Esophagus squamous epithelium (tissue), 5 donors: ENCODE measurements at places on chromosomes 1 and 21.

DNA sequence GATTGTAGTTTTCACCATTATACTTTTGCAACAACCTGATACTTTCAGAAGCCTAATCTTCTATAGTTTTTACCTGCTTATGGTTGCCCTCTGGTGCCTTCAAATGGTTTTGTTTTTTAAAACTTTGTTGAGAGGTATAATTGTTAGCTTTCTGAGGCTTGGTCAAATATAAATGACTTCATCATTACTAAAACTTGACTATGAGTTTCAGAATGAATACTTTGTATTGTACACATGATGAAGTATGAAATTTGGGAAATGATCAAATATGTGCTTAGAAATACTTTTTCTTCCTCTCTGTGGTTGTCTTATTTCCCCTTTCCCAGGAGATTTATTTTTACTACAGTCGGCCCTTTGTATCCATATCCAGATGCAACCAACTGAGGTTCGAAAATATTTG is 151.8 kb upstream of the B3GALT2 start:
- no peak for DNase-seq

- DNase-seq, result no peak
These were observed 17.3 kb downstream of the LTN1 start for GRCh38 chr21:28975397-28975796.

- DNase-seq, result no peak
These were observed 37.8 kb upstream of the ADARB1 start for GRCh38 chr21:45036630-45037029.

GRCh38 chr1:17661546-17662157 is 93.5 kb upstream of the ACTL8 start:
- DNase-seq, result no peak

GRCh38 chr1:209443975-209444651 is 139.4 kb upstream of the CAMK1G start:
- no peak for DNase-seq

- DNase-seq, result peak; percentile 21
These were observed 37.3 kb downstream of the IFNAR1 start for GRCh38 chr21:33362044-33362555.

GRCh38 chr1:226362361-226362760 is 45.5 kb downstream of the PARP1 start:
- DNase-seq, result no peak

DNA sequence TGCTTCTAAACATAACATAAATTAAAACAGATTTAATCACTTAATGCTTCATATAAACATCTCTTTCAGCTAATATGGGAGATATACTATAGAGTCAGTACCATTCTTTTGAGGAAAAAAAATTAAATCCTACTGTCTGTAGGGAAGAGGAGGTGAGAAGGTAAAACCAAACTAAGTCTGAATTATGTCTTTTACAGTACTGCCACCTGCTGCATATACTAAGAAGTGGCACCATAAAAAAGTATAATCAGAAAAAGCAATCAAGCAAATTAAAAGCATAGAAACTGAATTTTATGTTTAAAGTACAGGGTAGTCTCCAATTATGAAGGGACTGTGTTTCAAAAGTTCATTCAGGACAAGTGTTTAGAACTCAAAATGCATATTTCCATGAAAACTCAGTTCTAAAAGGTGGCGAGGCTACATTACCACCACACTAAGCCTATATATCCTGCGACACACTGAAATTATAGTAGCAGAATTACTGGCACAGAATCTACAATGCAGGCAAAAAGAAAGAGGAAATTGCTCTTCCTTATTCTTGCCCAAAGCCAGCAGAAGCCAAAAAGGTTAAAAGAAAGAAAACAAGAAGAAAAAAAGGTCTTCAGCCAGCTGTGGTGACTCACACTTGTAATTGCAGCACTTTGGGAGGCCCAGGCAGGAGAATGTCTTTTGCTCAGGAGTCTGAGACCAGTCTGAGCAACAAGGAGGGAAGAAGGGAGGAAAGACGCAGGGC is 9.0 kb downstream of the NSL1 start:
- no peak for DNase-seq

- no peak for DNase-seq
These were observed 29.1 kb upstream of the ATP2B4 start for GRCh38 chr1:203597331-203598090.

- DNase-seq, result no peak
These were observed at the start of gene RUSC1 for GRCh38 chr1:155320661-155321617. Gene RUSC1, plus strand, starts transcription at chr1:155320894. Its CDS starts 880 bp downstream, at chr1:155321774.

- no peak for DNase-seq
These were observed 21.0 kb upstream of the PIK3CD start for GRCh38 chr1:9630331-9631111.

- no peak for DNase-seq
These were observed 85.1 kb downstream of the LBR start for GRCh38 chr1:225342695-225343094.

- DNase-seq, result no peak
These were observed 51.3 kb upstream of the LRRN2 start for GRCh38 chr1:204736836-204737235.

DNA sequence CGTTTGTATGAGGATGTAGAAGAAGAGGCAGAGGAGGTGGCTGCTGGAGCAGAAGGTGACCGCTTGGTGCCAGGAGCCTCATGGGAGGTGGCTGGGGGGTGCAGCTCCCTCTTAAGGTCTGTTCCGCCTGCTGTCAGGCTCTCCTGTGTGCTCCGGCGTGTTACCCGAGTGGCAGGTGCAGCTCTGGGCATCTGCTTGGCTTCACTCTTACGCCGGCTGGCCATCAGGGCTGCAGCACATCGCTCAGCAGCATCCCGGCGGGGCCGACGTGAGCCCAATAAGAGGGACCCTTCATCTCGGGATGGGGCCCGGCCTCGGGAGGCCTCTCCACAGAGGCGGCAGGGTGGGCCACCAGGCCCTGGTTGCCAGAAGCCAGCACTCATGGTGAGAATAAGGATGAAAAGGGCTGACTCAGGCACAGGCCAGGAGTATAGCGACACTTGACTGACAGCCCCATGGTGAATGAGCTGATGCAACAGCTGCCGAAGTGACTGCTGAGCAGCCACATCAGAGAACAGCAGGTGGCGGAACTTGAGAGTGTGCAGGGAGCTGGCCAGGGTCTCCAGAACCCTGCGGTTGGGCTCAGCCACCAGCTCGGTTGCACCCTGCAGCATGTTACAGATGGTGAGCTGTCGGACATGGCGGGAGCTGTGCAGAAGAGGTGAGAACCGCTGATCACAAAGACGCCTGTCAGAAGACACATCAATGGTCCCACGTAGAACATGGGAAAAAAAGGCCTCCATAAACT is 17.5 kb downstream of the LRRC41 start:
- no peak for DNase-seq

DNA sequence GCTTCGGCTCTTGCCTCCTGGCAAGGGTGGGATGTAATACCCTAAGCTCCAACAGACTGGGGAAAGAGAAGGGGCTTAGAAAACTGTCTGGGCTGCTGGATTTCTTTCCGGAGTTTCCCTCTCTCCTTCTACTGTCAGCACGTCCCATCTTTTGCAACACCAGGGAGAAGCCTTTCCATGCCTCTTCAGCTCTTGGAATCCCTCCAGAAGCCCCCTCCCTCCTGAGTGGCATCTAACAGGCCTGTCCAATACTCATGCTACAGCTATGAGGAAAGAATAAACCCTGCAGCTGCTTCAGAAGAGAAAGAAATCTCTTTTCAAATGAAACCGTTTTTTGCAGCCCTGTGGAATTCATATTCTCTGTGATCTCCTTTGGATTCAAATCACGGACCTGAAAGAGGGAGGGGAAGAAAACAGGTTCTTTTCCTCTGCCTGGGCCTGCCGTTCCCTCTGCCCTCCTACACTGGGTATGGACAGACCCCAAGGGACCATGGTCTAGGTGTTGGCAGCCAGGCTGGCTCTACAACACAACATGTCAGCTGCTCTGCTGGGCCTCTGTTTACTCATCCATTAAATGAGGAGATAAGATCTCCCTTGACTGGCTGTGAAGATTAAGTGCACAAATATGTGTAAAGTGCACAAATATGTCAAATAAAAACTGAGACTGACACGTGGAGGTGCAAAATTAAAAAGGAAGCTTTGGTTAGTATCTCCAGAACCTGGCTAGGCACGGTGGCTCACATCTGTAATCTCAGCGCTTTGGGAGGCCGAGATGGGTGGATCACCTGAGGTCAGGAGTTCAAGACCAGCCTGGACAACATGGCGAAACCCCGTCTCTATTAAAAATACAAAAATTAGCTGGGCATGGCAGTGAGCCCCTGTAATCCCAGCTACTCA is 6.0 kb upstream of the CAPN2 start:
- no peak for DNase-seq

DNA sequence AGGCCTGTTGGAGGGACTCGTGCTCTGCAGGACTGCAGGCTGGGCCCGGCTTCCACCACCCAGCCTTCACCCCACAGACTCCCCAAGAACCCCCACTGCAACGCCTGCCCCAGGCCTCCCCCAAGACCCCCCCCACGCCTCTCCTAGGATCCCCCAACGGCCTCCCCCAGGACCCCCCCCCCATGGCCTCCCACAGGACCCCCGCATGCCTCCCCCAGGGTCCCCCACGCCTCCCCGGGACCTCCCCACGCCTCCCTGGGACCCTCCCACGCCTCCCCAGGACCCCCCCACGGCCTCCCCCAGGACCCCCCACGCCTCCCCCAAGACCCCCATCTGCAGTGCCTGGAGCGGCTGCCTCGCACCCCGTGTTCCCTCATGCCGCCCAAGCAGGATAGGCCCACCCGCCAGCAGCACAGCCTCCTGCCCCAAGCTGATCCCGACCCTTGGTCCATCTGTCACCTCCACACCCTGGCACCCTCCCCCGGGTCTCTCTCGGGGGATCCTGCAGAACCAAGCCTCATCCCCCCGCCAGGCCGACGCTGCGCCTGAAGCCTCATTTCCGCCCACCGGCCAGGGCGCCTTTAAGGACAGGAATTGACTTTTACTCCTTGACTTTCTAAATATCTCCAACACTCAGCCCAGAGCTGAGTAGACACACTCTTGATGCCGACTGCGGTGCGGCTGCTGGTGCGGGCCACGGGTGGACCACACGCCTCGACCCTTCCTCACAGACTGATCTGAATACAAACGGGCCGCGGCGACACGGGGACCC is 14.1 kb upstream of the RNF223 start:
- DNase-seq, result no peak

GRCh38 chr1:109274533-109275476 is 8.1 kb downstream of the PSRC1 start:
- no peak for DNase-seq

DNA sequence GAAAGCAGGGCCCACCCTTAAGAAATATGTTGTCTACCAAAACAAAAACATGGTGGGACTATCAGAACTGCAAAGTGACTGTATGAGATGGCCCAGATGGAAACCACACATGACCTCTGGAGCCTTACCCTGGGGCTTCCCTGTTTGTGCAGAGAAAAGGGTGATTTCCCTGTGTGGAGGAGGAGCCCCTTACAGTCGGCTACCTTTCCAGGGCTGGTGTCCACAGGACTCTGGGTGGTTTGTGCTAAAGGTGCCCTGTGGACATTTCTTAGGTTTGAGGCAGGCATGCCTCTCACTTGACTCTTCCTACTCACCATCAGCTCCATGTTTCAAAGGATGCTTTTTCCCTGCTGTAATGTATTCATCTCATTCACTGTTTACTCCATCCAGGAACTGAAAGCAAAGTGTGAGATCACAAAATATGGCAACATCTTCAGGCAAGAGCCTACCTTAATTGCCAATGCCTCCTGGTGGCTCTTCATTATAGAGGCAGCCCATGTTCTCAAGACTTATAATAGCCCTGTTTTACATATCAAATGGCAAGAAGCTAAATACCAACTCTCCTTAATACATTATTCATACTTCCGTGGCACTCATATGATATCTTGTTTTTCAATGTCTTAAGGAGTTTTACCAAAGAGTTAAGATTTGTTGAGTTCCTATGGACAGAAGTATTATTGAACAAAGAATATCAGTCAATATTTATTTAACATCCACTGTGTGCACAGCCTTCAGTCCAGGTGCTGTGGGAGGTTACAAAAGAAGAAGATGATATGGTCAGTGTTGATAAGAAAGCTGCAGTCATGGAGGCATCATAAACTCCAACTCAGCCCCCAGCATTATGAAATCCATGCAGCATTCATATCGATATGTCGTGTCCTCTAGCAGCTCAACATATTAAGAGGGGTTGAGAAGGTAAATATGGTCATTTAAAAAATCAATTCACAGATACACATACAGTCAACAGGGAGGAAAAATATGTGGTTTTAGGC is 15.5 kb upstream of the TFF3 start:
- DNase-seq, result no peak

DNA sequence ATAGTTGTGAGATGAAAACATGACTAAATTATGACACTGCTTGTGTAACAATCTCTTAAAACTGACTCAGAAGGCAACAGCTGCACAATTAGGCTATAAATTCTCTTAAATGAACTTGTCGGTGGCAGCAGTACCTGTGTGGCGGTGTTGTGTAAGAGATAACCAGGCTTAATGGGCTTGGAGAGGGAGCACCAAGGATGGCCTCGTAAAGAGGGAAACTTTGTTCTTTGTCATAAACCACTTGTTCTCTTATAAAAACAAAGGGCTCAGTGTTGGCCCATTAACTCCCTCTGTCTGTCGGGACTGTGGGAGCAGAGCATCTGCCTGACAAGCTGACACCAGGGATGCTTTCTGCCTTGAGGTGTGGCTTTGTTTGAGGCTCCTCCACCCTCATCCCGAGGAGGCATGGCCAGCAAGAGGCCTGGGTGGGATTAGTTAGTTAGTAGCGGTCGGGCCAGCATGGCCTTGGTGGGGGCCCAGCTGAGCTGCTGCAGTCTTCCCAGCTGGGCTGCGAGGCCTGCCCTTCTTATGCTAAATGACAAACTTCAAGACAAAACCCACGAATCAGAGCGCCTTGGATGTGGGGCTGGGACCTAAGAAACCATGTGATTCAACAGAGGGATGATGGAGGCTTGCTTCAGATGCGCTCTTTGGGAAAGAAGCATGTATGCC is 171.4 kb downstream of the CAMTA1 start:
- no peak for DNase-seq

GRCh38 chr1:115199416-115200132 is 110.3 kb upstream of the TSPAN2 start:
- no peak for DNase-seq

DNA sequence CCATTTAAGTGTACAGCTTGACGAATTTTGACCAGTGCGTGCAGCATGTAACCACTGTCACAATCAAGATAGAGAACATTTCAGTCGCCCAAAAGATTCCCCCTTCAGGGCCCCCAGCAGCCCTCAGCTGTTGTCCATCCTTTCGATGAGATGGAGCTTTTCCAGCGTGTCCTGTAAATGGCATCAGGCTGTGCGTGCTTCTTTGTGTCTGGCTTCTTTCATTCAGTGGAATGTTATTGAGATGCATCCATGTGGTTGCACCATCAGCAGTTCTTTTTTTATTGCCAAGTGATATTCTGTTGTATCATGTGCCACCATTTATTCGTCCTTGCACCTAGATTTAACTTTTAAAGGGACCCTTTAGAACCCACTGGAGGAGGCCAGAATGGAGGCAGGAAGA is 21.9 kb downstream of the UBE2Q1 start:
- DNase-seq, result no peak

- no peak for DNase-seq
These were observed 24.1 kb downstream of the GPR3 start for GRCh38 chr1:27416387-27417111.

DNA sequence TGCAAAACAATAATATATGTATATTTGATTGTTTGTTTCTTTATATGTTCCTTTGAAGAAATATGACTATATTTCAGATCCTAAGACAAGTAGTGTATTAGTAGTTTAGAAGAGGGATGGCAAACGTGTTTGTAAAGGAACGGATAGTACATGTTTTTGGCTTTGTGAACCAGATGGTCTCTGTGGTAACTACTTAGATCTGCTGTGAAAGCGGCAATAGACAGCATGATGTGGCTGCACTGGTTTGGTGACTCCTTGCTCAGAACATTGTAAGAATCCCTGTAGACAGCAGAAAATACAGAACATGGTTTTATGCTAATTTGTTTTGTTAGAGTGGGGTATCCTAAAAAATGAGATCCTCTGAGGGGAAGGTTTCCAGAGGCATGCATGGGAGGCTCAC is 3.1 kb downstream of the ACADM start:
- DNase-seq, result no peak
